Common myeloid progenitor, CD34-positive (primary cell): ENCODE measurements at places on chromosomes 4 and X.

DNA sequence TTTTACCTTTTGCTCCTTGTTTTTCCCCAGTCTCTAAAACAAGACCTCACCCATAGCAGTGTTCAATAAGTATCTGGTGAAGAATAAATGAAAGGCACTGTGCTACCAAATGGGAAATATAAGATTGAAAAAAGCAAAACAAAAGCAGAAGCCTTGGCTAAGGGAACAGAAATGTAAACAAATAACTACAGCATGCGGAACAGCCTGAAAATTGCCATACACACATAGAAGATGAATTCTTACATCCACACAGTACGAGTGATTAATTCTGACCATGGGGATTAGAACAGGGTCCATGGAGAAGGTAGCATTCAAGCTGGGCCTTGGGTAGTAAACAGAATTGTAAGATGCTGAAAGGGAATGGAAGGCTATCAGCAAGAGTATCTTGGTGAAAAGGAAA is 40.5 kb downstream of the TMEM150C start:
- DNase-seq: no peak

DNA sequence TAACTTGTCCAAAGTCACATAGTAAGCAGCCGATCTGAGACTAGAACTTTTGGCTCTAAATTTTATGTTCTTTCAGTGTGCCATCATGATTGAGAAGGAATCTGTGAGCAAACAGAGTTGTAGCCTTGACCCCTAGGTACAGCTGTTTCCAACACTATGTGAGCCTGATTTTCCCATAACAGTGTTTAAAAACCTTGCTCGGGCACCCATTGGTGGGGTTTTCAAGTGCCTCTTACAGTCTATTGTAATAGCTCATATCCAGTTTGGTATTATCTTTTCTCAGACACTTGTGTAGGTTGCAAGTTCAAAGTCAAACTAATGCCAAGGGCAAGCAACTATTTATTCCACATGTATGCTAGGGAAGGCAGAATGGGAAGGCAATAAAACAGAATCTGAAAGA is 467.9 kb downstream of the INPP4B start:
- no peak for DNase-seq

DNA sequence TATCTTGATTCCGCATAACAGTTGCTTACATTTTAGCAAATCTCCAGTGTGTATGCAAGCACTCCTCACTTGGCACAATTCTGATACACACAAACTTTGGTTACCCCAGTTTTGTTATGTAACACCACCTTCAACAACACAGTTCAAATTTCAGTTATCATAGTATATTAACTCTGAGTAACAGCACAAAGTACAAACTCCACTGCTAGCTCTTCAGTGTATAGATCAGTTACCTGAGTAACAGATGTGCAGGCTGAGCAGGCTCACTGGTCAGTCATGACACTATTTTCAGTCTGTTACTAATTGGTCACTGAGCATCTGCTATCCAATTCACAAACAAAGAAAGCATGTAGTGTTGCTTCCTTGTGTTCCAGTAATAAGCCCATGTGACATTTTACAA is 55.4 kb downstream of the PKD2 start:
- DNase-seq: no peak

GRCh38 chrX:134377537-134377936 is 82.4 kb upstream of the HPRT1 start:
- DNase-seq: peak; percentile 71

GRCh38 chr4:9971711-9972110 is 49.6 kb downstream of the SLC2A9 start:
- DNase-seq: no peak

DNA sequence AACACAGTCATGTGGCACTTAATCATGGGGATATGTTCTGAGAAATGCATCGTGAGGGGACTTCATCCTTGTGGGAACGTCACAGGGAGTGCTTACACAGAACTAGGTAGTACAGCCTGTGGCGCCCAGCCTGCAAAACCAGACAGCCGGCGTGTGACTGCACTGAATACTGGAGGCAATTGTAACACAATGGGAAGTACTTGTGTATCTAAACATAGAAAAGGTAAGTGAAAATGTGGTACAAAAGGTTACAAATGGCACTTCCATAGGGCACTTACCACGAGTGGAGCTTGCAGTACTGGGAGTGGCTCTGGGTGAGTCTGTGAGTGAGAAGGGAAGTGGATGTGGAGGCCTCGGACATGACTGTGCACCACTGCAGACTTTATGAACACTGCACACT is 5.2 kb downstream of the TLR3 start:
- DNase-seq: no peak
